Esophagus squamous epithelium (tissue), 5 donors: ENCODE measurements at places on chromosomes 7 and 10. TPM values are rescaled to one million over a fixed set of nuclear protein-coding genes. Genes with fewer than 3 reads are reported as not detected.

NRP1 gene
- total RNA-seq, result 27.7 TPM

LLCFC1 gene
- not detected for total RNA-seq

NUTM2A gene
- total RNA-seq, result 0.70 TPM

BCCIP gene
- 52.9 TPM for total RNA-seq

GRCh38 chr7:16989811-16990413 is 108.1 kb upstream of the AGR3 start:
- DNase-seq, result no peak

DNA sequence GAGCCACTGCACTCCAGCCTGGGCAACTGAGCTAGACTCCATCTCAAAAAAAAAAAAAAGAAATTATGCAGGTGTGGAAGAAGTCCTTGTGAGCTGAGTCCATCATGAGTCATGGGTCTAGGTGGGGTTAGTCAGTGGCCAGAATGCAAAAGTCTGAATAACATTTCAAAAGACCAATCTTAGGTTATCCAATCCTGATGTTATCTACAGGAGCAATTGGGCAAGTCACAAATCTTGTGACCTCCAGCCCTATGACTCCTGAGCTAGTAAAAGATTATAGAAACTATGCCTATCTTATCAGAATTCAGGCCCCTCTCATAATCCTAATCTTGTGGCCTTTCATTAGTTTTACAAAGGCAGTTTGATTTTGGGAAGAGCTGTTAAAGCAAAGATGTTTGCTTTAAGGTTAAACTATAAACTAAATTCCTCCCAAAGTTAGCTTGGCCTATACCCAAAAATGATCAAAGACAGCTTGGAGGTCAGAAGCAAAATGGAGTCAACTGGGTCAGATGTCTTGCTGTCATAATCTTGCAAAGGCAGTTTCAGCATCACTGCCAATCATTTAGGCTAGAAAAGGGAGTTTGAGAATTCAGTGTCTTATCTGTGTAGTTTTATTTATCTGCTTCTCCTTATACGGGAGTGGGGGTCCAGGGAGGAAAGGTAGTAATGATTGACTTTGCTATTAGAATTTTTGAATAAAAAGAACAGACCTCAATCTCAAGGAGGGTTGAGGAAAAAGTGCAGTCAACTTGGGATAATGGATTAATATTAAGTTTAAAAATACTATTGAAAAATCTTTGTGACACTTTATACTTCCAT is 71.2 kb upstream of the TRIM24 start:
- no peak for DNase-seq

GRCh38 chr7:75689246-75690099 is 49.3 kb downstream of the HIP1 start:
- DNase-seq, result no peak

DNA sequence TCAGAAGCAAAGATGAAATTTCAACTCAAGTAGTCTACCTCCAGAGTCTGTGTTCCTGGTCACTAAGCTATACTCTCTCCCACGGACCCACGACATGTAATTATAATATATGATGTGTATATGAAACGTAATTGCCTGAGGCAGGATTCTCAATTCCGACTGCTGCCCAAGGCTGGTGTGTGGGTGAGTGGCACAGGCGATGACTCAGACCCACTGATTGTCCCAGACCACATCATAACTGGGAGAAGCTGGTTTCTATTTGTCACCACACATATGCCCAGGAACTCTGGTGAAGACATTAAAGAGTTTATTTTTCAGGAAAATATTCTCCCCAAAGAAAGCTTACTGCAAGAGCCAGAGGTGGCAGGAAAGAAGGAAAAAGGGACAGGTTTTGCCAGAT is 219.3 kb downstream of the JAZF1 start:
- no peak for DNase-seq
